OCI-LY7 (cell line): ENCODE measurements at places on chromosomes 5 and 9.

GRCh38 chr9:130714586-130715110 lies 21.1 kb downstream of the EXOSC2 start:
- DNase-seq: no peak

GRCh38 chr9:2764353-2764752 lies 47.0 kb downstream of the KCNV2 start:
- peak; percentile 15 for DNase-seq

GRCh38 chr5:159758189-159758588 lies 158.1 kb upstream of the ADRA1B start:
- no peak for DNase-seq

DNA sequence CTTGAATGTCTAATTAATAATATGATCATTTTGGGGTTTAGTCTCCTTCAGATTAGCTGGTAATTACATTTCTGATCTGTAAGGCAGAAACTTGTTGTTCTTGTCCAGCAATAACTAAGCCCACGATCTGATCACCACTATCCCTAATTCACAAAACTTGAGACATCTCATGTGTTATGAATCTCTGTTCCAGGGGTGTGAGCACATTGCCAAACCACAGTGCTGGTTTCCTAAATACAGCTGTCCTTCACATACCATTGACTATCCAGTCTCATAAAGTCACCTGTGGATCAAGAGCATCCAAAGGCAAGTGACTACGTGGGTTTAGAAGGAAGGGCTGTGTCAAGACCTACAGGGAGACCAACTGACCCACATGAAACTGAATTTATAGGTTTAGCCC lies 134.1 kb upstream of the PRLR start:
- no peak for DNase-seq

DNA sequence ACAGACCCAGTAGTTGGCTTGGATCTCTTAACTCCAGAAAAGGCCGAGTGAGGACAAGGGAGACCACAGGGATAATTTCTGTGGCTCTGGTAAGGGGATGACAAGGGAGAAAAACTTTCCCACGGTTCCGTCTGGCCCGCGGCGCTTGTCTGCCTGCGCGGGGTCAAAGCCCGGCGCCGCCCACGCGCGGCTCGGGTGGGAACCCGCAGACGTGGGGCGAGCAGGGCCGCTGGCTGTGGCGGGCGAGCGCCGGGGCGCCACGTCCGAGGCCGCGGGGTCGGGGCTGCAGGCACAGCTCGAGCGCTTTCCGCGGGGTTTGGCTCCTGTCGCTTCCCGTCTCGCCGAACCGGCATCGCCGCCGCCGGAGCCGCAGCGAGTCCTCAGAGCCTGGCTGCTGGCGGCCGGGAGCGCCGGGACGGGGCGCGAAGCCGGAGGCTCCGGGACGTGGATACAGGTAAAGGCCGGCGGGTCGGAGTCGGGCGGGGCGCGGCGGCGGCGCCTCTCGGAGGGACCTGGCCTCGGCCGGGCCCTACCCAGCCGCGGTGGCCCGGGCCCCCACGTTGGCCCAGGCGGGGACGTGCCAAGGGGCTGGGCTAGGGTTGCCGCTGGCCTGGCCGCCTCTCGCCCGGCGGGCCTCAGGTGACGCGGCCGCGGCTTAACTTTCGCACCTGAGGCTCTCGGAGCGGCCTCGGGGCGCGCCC lies at the start of gene RNF180:
Gene RNF180 (plus strand): TSS at position 344 of the 701 bp plus-strand sequence. CDS start 34,965 bp downstream, outside the sequence.
- DNase-seq: no peak

DNA sequence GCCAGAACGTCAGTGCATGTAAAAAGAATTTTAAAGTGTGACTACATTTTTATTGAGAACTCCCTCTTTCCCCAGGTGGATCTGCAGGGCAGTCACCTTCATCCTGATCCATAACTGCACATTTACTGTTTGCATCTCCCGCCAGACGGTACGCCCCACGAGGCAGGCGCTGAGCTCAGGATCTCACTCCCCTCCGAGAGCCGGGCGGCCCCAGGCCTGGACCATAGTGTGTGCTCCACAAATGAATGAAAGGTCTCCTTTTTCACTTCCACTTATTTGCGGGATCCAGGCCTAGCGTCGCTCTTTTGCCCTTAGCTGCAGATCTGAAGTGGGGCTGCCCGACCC lies 378 bp downstream of the DROSHA start:
- peak; percentile 37 for DNase-seq

GRCh38 chr9:9997585-9997984 lies 615.2 kb downstream of the PTPRD start:
- DNase-seq: no peak

DNA sequence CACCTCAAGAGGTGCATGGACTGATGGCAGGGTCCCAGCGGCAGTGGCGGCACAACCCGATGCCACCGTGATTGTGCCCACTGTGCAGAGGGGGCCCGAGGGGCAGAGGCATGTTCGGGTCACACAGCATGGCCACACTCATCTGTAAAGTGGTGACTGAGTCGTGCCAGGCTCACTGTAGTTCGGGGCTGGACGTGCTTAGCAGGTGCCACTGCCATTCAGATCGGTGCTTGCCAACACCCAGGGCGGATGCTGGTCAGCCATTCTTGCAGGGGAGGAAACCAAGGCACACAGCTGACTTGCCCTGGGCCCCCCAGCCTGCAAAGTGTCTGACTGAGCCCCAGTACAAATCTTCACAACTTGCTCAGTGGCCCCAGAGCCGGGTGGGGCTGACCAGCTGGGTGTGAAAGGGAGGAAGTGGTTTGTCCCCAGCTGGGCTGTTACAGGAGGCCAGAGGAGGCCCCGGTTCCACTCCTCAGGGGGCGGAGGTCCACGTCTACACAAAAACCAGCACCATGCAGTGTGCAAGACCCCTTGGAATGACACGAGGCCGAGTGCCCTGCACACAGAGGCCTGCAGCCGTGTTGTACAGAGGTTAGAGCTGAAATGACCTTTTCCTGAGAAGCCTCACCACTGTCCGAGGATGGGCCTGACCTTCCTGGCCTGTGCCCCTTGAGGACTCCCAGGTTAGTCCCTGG lies 17.9 kb downstream of the FGD3 start:
- DNase-seq: peak; percentile 54

DNA sequence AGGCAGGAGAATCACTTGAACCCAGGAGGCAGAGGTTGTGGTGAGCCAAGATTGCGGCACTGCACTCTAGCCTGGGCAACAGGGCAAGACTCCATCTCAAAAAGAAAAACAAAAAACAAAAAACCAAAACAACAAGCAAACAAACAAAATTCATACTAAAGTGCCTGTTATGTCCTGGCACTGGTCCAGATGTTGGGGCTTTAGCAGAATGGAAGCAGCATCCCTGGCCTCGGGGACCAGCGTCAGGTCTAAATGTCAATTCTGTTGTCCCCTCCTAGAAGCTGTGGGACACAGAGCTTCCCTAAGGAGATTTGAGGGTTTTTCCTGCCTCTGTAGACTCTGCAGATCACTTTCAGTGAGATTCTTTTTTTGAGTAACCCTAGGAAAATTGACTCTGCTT lies 26.2 kb downstream of the PPARGC1B start:
- no peak for DNase-seq

DNA sequence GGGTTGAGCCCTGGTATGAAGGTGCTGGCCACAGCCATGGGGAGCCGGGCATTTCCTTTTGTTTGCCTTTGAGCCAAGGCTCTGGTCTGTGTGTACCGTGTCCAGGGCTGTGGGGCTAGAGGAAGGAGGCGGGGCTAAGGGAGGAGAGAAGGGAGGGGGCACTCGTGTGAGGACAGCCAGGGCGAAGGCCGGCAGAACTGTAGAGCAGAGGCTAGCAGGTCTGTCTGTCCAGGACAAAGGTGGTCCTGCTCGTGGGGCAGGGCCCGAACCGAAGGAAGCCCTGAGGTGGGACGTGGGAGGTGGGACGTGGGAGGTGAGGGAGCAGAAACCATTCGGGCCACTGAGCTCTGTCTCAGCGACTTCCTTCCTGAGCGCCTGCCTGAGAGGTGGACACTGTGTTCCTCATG lies 41.3 kb upstream of the TESK1 start:
- DNase-seq: no peak

DNA sequence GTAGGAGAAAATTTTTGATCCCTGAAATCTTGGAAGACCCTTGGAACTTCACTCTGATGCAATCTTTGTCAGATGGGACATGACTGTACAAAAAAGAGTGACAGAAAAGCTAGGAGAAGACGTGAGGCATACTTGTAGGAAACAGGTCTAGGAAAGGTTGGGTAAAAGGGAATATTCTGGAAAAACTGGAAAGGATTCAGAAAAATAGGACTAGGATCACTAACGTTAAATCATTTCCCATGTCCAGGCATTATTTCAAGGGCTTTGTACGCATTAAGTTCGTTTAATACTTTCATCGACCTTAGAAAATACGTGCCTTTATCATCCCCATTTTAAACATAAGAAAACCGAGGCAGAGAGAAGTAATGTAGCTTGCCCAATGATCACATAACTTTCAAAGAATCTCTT lies 2.9 kb downstream of the ALDH1A1 start:
- DNase-seq: no peak

DNA sequence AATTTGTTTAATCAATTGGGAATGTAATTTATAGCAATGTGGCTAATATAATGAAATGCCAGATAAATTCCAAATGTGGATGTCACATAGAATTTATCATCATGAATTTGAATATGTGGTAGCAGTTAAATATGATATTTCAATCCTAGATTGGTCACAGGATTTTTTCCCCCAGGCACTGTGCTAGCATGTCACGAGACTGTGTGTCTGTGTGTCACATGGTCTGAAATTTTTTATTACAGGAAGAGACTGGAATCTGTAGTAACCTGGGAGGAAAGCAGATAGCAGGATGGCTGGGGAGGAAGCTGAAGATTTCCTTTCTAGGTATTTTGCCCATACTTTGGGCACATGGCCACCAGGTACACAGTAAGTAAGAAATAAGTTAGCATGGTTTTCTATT lies 35.4 kb upstream of the MSH3 start:
- no peak for DNase-seq

DNA sequence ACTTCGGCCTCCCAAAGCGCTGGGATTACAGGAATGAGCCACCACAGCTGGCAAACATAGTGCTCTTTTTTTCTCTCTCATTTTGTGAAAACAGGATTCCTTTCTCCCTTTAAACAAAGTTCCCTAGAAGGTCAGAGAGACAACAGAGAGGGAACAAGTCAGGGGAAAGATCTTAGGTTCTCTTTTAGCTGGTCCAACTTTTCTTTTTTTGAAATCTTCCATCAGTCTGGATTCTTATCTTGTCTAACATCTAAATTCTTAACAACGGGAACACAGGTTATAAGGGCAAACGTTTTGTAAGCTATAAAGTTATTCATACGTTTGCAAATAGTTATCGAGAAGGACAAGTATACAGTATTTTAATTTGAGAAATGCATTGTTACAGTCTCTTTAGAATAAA lies 224.1 kb upstream of the TBCA start:
- no peak for DNase-seq

- no peak for DNase-seq
These were observed 32.8 kb downstream of the RHOBTB3 start for GRCh38 chr5:95763941-95764340.

GRCh38 chr5:142014911-142015584 lies 2.2 kb upstream of the GNPDA1 start:
- DNase-seq: peak; percentile 82

DNA sequence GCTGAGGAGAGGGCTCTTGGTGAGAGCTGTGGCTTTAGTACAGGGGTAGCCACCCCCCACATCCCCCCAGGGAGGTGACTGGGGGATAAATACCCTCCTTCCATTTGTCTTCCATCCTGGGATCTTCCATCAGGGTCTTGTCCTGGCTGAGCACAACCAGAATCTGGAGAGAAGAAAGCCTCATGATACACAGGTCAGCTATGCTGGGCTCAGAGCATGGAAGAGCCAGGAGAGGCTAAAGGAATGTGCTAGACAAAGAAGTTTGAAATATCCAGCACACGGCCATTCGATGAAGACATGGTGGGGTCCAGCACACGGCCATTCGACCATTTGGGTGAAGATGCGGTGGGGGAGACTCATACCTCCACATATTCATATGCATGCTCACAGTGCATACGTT lies 30.0 kb downstream of the ROPN1L start:
- DNase-seq: no peak

- DNase-seq: no peak
These were observed 1.5 kb downstream of the VDAC1 start for GRCh38 chr5:134003064-134003816.

DNA sequence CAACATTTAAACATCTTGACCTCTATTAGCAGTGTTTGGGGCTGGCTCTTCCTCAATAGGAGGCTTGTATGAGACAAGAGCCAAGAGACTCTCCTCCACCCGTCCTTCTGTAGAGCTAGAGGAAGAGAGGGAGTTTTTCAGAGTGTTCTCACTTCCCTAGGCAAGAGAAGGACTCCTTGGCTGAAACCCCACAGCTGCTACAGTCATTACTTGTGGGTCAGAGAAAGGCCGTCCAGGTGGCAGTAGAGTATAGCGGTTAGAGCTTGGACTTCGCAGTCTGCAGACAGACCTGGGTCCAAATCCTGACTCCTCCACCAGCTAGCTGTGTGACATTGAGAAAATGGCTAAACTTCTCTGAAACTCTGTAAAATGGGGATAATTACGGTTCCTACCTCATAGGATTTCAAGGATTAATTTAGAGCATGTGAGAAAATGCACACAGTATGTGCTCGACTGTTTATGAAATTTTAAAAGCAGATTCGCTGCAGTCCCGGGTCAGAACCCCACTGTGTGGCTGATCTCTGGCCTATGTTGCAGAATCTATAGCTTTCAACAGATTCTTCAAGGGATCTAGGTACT lies 80.8 kb upstream of the ARAP3 start:
- no peak for DNase-seq

DNA sequence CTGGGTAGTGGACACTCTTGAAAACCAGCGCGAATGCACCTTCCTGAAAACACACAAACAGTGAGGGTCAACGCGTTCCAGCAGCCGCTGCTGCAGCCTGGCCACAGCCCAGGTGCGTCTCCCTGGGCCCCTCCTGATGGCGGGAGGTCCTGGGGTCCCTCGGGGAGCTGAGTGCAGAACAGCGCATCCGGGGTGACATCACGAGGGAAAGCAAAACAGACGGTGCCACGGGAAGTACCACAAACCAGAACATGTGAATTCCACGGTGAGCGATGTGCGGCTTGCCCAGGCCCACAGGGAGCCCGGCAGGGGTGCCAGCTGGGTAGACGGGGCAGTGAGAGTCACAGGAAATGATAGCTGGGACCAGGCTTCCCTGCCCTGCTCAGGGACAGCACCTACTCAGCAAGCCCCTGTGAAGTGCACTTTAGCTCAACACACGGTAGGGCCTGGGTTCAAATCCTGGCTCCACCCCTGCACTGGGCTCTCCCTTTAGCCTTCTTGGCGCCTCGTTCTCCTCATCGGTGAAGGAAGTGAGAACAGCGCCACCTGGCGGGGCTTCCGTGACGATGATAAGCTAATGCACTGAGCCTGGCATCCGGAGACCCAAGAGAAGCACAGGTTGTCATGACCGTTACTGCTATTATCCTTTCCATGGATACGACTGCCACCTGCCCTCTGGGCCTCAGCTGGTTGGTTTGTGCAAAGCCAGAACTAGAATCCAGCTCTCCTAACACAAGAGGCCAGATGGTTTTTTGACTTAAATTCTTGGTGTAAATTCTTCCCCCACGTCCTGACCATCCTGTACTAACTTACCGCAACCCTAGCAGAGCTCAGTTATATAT lies 24.6 kb downstream of the GFPT2 start:
- peak; percentile 83 for DNase-seq

- no peak for DNase-seq
These were observed 137.0 kb downstream of the MRPL36 start for GRCh38 chr5:1662559-1663085.
